GF-D8 (cell line): ENCODE measurements at places on chromosomes 7 and 10.

- peak; percentile 89 for DNase-seq
These were observed 17.5 kb upstream of the CLIP2 start for GRCh38 chr7:74271742-74272141.

DNA sequence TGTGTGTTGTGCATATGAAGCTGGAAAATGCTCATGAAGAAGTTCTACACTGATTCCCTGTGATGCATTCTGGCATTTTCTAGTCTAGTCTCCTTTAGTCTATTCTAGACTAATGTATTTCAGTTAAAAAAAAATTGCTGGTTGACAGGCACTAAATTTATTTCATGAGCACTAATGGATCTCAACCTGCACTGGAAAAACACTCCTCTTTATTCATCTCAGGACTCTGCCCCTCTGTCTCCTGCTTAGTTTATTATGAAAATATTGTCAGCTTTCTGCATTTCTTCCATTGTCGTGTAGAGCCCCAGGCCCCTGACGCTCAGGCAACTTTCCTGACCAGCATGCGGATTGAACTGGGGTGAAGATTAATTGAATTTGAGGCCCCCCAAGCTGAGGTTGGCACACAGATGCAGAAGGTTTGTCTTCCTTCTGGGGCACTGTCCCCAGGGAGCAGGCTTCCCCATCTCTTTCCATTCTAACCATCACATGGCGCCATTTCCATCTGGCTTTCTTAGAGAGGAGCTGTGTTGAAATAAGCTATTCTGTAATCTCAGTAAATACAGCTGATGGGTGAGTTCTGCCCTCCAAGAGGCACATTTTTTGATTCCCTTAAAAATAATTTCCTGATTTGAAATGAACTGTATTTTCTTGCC is 128.7 kb downstream of the INSYN2A start:
- DNase-seq: no peak

DNA sequence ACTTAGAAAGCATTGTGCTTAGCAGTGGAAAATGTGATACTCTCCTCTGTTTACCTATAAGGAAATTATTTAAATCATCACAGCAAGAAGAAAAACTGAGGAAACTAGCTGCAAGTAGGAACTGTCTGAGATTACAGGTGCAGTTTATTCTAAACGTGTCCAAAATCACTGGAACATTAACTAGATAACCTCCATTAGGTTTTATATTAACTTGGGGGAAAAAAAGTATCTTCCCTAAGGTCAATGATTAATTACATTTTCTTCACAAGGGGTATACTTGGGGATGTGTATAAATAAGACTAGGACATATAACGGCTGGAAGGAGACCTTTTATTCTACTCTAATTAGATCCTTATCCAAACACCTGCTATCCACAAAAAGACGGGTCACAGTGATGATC is 3.7 kb downstream of the GOT1 start:
- DNase-seq: no peak

GRCh38 chr7:68678196-68678595 is 920.1 kb upstream of the AUTS2 start:
- DNase-seq: no peak

GRCh38 chr7:81707966-81708365 is 61.9 kb downstream of the HGF start:
- DNase-seq: no peak

DNA sequence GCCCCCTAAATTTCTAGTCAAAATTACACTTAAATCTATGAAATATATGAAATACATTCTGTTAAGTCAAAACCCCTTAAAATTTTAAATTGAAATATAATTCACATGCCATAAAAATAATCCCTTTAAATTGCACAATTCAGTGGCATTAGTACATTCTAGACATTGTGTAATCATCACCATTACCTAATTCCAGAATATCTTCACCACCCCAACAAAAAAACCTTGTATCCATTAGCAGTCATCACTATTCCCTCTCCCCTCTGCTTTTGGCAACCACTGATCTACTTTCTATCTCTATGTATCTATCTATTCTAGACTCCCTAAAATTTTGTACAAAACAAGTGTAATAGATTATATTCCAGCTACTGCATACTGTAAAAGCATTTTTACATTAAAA is 261.2 kb downstream of the GLI3 start:
- no peak for DNase-seq

- DNase-seq: no peak
These were observed 14.9 kb downstream of the TSPAN15 start for GRCh38 chr10:69466158-69466490.

- DNase-seq: no peak
These were observed 165.7 kb downstream of the CPEB3 start for GRCh38 chr10:92125144-92125543.

- DNase-seq: peak; percentile 78
These were observed 97.2 kb upstream of the GNA12 start for GRCh38 chr7:2941216-2941859.
